ENCODE measurements at places on chromosomes 3 and 15.

DNA sequence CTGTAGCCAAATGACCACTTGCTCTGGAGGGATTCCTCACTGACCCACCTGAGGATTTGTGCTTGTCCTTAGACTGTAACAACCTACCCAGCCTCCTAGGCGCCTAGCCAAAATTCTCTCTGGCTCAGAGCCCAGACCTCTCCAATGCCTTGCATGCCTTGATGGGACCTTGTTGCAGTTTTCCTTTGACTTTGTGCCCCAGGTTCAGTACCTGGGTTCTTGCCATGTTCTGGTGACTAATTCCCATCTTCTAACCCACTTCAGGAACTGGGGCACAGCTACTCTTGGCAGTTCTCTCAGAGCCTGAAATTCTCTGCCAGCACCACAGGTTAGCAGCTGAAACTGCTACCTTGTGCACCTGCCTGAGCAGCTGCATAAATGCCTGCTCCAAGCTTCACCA lies 27.0 kb upstream of the UBE3A start:
- no peak for DNase-seq
- no peak overlapping the region for H3K4me3 ChIP-seq
- no peaks in the 10 kb centered on the region for H3K27me3 ChIP-seq
- H3K36me3 ChIP-seq = no peaks in the 10 kb centered on the region
- no peaks in the 10 kb centered on the region for H3K4me1 ChIP-seq

- no peak overlapping the region for H3K27ac ChIP-seq
- no peak overlapping the region for H3K4me3 ChIP-seq
- no peaks in the 10 kb centered on the region for H3K27me3 ChIP-seq
- no peaks in the 10 kb centered on the region for H3K36me3 ChIP-seq
Observed at GRCh38 chr3:116153174-116153573, 292.1 kb downstream of the LSAMP start.

- H3K27me3 ChIP-seq = no peaks in the 10 kb centered on the region
- no peaks in the 10 kb centered on the region for H3K4me1 ChIP-seq
- H3K4me3 ChIP-seq = no peak overlapping the region
- H3K27ac ChIP-seq = no peak overlapping the region
- no peaks in the 10 kb centered on the region for H3K36me3 ChIP-seq
Observed at GRCh38 chr3:74590620-74591262, 23.7 kb downstream of the CNTN3 start.

- DNase-seq = peak; percentile 54
- peak overlapping the region; percentile 83 for H3K4me3 ChIP-seq
- H3K27me3 ChIP-seq = no peaks in the 10 kb centered on the region
- peaks cover 16% of the 10 kb centered on the region for H3K4me1 ChIP-seq
Observed at GRCh38 chr3:127673191-127674100, 694 bp downstream of the ABTB1 start.

- no peak overlapping the region for H3K4me3 ChIP-seq
- no peaks in the 10 kb centered on the region for H3K36me3 ChIP-seq
- no peak for DNase-seq
- H3K4me1 ChIP-seq = no peaks in the 10 kb centered on the region
- H3K27ac ChIP-seq = no peak overlapping the region
Observed at GRCh38 chr3:189202583-189202982, 30.8 kb downstream of the TPRG1 start.

GRCh38 chr3:54294214-54294613 lies 171.9 kb downstream of the CACNA2D3 start:
- no peaks in the 10 kb centered on the region for H3K4me1 ChIP-seq
- no peak overlapping the region for H3K4me3 ChIP-seq
- H3K27ac ChIP-seq = no peak overlapping the region
- no peak for DNase-seq
- no peaks in the 10 kb centered on the region for H3K36me3 ChIP-seq

- no peaks in the 10 kb centered on the region for H3K36me3 ChIP-seq
- H3K4me1 ChIP-seq = no peaks in the 10 kb centered on the region
- H3K27me3 ChIP-seq = no peaks in the 10 kb centered on the region
- H3K4me3 ChIP-seq = no peak overlapping the region
- no peak for DNase-seq
- no peak overlapping the region for H3K27ac ChIP-seq
Observed at GRCh38 chr3:96039632-96040031, 774.8 kb upstream of the EPHA6 start.

DNA sequence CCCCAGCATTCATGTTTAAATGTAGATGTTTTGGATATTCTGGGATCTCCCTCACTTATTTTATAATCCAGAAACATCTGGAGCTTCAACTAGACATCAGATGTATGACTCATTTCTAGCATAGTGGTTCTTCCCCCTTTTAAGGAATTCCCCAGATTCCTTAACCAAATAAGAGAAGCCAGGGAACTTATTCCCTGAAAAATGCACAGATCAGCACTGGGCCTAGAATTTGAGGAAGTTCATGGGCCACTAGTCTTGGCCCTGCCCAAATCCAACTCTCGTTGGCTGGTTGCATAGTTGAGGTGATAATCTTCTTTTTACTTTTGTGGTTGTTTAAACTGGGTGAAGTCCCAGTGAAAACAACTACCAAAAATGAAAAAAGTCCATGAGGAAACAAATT lies 20.4 kb downstream of the RARRES1 start:
- no peaks in the 10 kb centered on the region for H3K4me1 ChIP-seq
- H3K4me3 ChIP-seq = no peak overlapping the region

DNA sequence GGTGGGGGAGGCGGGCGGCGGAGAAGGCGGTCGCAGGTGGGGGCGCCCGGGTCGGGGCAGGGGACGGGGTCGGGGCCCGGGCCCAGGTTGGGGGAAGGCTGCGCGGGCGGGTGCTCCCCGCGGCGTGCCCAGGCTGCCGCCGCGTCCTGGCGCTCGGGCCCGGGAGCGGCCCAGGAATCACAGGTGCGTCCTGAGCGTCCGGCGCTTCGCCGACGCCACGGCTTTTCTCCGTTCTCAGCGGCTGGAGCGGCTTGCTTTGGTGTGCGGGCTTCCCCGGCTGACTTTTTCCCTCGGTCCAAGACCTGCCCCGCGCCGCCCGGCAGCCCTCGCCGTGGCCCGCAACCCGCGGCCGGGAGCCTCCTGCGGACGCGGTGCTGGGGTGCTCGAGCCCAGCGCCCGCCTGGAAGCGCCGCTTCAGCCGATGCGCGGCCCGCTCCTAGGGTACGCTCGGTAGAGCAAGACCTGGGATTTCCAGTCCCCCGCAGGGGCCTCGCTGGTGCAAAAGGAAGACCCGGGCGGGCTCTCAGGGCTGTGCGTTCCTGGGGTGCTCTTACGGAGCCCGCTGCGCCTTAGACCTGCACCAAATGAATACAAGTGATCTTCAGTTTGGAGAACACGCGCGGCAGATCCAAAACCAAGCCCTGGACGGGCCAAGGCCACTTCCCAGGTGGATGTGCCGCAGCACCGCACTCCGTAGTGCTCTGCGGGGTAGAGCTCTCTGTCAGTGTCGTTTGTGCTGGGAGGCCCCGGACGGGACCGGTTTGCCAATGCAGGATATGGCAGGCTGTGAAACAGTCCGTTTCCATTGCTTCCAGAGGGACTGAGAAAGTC lies 639 bp downstream of the NIPA1 start:
- no peak for DNase-seq
- peak overlapping the region; percentile 63 for H3K4me3 ChIP-seq
- no peaks in the 10 kb centered on the region for H3K36me3 ChIP-seq
- H3K27ac ChIP-seq = peak overlapping the region; percentile 72

Measured in CD8-positive, alpha-beta memory T cell (primary cell).